ENCODE measurements at places on chromosomes 4 and X.

GRCh38 chr4:13103382-13104015 is 380.6 kb downstream of the RAB28 start:
- DNase-seq: no peak

DNA sequence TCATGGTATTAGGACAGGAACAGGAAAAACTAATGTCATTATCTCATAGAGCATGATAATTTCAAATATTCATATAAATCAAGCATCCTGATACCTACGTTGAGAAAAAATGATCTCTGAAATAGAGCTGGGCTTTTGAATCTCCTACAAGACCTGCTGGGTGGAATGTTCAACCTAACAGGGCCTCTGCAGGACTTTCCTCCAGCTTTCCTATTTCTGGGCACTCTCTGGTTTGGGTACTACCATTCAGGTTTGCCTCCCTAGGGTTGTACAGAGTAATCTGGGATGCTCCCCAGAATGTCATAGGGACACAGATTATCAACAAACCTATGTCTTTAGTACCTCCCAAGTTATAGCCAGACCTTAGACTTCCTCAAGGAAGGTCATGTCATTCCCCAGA is 108.9 kb downstream of the CDS1 start:
- DNase-seq: no peak

- no peak for DNase-seq
These were observed 105.1 kb upstream of the ARHGAP24 start for GRCh38 chr4:85369703-85370380.

DNA sequence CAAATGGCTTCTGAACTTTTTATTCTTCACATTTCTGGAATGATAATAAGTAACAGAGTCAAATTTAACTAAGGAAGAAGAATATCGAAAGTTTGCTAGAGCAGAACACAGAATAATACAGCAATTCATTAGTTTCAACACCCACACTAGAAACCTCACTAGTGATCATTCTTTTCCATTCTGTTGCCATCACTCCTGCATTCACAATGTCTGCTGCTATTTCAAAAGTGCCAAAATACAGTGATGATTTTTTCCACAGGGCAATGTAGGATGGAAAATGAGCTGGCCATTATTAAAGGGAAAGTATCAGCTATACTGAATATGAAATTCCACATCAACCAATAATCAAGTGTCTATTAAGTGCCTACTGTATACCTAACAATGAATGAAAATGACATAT is 186.7 kb downstream of the USP46 start:
- DNase-seq: no peak

GRCh38 chrX:45860450-45860849 is 659.8 kb upstream of the DIPK2B start:
- DNase-seq: no peak

GRCh38 chr4:181950372-181951127 is 292.7 kb upstream of the TENM3 start:
- DNase-seq: no peak

DNA sequence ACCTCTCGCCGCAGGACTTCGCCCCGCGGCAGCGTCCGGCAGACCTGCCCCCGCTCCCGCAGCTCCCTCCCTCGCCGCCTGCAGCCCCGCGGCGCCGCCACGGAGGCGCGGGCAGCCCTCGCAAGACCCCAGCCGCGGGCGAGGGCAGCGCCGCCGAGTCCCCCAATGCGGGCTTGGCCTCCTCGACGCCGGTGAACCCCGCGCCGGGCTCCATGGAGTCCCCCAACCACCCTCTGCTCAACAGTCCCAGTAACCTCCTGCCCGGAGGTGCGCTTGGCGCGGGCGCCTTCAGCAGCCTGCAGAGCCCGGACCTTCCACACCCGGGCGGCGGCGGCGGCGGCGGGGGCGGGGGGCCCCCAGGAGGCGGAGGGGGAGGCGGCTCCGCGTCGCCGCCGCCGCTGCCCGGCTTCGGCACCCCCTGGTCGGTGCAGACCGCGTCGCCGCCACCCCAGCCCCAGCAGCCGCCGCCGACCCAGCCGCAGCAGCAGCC is 1.2 kb downstream of the CPEB2 start:
- DNase-seq: no peak

- DNase-seq: no peak
These were observed 183.7 kb upstream of the BCOR start for GRCh38 chrX:40281336-40282005.

DNA sequence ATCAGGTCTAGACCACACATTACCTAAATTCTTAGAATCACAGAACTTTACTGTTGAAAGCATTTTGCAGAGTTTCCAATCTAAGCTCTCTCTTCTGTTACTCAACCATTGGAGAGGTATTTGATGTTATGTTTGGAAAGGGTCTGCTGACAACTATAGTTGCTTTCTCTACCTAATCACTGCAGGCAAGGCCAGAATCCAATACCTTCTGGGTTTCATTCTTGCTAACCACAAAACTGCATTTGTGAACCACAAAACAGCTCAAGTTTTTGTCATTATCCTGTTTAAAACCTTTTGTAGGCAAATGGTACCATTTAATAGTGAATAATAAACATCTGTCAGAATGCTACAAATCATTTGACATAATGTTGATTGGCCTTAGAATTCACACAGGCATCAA is 380.1 kb downstream of the GASK1B start:
- no peak for DNase-seq

DNA sequence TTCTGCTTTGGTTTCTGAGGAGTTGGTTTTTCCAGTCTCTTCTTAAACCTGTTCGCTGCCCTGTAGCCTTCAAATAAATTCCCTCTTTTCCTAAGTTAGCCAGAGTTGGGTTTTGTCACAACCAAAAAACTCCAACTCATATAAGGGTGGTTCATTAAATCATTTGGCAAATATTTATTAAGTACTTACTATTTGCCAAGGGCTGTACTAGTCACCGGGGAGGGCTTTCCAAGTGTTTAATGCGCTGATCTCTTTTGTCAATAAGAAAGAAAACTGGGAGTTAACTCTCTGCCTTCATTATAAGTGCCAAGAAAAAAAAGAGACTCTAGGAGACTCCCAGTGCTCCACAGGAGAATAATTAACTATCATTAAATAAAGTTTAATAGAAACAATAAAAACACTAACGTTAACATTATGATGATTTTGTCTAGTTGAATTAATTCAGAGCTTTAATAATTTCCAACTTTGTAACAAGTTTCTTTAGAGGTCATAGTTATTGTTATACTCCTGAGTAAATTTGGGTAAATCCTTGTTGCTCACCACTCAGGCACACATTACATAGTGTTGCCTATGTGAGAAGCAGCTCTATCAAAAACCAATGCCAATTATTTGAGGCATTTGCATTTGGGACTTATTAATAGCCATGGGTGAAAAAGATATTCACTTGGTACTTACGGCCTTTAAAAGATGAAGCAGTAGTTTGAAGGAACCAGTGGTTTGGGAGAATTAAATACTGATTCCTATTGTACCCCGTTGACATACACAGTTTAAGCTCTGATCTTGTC is 122.5 kb upstream of the TEX13D start:
- DNase-seq: no peak

GRCh38 chrX:9465380-9466123 is 694 bp downstream of the TBL1X start:
- peak; percentile 36 for DNase-seq

GRCh38 chrX:95248386-95248785 is 1436.3 kb upstream of the DIAPH2 start:
- no peak for DNase-seq

- no peak for DNase-seq
These were observed 22.0 kb downstream of the PPEF2 start for GRCh38 chr4:75880278-75880677.

DNA sequence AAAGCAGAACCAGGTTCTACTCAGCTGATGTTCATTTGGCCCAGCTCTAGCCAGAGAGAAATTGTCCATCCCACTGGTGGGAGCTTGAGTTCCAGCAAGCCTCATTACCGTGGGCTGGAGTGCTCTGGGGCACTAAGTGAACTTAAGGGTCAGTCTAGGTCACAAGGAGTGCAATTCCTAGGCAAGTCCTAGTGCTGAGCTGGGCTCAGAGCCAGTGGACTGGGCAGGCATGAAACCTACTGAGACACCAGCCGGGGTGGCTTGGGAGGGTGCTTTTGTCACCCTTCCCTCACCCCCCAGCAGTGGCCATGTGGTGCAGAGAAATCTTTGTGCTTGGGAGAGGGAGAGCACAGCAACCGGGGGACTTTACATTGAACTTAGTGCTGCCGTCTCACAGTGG is 39.4 kb downstream of the GSX2 start:
- DNase-seq: no peak

DNA sequence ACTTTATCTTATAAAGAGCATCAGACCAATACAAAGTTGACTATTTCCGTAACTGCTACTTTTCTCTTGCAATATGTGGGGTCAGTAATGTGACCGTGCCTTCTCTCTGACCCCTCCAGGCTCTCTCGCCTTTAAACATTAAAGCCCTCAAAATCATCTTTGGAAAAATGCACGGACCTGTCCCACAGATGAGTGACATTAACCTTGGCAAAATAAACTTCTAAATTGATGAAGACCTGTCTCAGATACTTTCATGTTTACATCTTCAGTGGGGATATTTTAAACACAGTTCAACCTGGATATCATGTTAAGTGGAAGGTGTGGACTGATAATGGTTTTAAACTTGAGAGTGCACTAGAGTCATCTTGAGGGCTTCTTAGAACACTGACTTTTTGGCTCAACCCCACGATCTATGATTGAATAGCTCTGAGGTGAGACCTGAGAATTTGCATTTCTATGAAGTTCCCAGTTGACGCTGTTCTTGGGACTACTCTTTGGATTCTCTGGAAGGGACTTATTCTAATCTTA is 26.7 kb upstream of the CXCL3 start:
- DNase-seq: no peak

GRCh38 chr4:95410387-95410977 is 138.3 kb downstream of the UNC5C start:
- DNase-seq: peak; percentile 46

- no peak for DNase-seq
These were observed 15.0 kb upstream of the PRKX start for GRCh38 chrX:3728454-3728853.

DNA sequence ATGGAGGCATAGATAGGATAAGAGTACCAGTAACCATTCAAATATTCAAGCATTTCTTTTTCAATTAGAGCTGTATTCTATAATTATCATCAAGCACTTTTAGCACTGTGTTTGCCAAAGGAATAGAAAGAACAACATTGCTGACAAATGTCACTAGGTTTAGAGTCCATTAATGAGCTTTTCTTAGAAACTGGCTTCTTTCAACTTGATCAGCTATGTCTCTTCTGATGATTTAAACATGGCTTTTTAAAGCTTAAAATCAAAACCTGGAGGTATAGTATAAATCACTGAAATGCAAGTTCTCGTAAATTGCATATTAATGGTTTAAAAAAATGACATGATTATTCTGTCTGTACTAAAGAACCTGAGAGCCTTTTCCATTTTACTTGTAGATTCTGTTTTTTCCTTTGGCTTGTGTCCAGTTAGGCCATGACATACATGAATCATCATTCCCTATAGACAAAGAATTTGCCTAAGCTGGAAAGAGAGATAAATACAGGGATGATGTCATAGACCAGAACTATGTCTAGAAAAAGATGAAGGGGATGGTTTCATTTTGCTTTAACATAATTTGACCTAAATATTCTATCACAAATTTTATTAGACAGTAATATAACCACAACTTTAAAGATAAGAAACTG is 340.1 kb upstream of the CTSO start:
- no peak for DNase-seq

- no peak for DNase-seq
These were observed 18.9 kb upstream of the USP9X start for GRCh38 chrX:41066391-41066790.

DNA sequence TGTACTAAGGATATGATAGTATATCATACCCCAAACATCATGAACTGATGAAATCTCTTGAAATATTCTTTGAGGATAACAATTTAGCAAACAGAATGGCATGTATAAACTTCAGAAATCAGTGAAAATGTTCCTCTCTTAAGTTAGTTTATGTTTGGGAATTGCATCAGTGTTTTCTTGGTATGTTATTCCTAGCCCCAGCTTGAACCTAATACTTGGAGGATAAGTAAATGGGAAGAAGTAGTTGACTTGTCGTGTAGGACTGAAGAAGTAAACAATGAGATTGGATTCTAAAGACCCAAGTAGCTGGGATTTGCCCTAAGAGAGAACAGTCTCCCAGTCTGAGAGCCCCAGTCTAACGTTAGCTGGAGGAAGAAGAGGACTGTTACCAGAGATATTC is 355.7 kb downstream of the GALNTL6 start:
- no peak for DNase-seq

DNA sequence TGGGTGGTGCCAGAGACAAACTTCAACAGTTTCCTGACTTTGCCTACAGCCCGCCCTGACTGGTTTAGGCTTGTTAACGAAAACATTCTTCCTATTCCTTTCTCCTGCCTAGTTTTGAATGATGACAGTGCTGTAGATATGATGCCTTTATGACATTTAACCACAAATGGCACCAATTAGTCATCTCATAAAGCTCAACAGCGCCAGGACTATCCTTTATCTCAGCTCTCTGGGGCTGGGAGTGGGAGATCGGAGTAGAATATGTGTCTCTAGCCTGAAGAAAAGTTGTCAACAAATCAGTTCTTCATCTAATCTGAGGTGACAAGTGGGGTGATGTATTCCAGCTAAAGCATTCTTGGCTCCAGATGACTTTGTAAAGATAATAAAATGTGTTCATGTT is 64.6 kb upstream of the SH3RF1 start:
- no peak for DNase-seq

GRCh38 chr4:24971192-24971591 is 58.4 kb upstream of the CCDC149 start:
- no peak for DNase-seq

GRCh38 chrX:73289039-73289438 is 74.4 kb upstream of the NAP1L2 start:
- no peak for DNase-seq

GRCh38 chr4:101555341-101555880 is 208.1 kb upstream of the PPP3CA start:
- no peak for DNase-seq

- DNase-seq: no peak
These were observed 339.8 kb downstream of the BCOR start for GRCh38 chrX:39757971-39758370.

DNA sequence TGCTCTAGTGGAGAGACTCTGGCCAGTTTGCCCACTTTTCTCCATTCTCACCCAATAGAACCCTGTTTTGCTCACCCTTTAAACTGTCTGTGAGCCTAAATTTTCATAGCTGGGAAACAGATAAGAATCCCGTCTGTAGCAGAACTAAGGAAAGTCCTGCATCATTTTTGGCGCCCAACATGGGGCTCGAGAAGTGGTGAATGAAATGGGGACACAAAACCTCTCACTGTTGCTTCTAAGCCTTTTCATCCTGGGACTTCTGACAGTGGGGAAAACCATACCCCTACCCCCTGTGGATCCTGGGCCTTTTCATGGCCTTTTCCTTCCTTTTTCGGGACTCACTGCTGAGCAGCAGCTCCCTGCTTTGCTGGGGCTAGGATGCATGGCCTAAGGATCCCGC is 189.9 kb downstream of the INPP4B start:
- no peak for DNase-seq

GRCh38 chrX:119235872-119236622 is at the start of gene PGRMC1:
PGRMC1 (plus strand) TSS chrX:119236285; CDS start chrX:119236364, 79 bp downstream.
- DNase-seq: peak; percentile 73

GRCh38 chr4:29277381-29277780 is 1442.8 kb upstream of the PCDH7 start:
- DNase-seq: no peak

All from caudate nucleus (tissue), 63 donors.